Endothelial cell (in vitro differentiated cells): ENCODE measurements at places on chromosomes 7 and 10. TPM values are rescaled to one million over a fixed set of nuclear protein-coding genes. Genes with fewer than 3 reads are reported as not detected.

DNA sequence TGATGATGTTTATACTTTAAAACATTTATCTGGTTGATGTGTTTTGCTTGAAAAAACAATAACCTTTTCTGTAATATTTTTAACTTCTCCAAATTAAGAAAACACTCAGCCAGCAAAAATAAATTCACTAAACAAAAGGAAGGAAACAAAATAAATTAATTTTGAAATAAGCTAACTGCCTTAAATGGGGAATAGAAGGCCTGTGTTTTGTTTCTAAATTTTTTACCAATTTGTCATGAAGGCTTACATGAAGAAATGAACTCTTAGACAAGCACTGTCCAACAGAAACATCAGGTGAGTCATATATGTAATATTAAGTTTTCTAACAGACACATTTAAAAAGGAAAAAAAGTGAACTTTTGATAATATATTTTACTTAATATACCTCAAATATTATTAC lies 68.5 kb downstream of the LRRN3 start:
- H3K4me1 ChIP-seq: peaks cover 14% of the 10 kb centered on the region
- H3K27ac ChIP-seq: no peak overlapping the region
- H3K36me3 ChIP-seq: no peaks in the 10 kb centered on the region
- no peaks in the 10 kb centered on the region for H3K27me3 ChIP-seq
- no peak for DNase-seq

GRCh38 chr10:87931836-87932230 lies 68.4 kb downstream of the PTEN start:
- H3K27me3 ChIP-seq: peaks cover 3% of the 10 kb centered on the region
- peaks cover 14% of the 10 kb centered on the region for H3K36me3 ChIP-seq
- H3K27ac ChIP-seq: no peak overlapping the region
- DNase-seq: no peak
- no peak overlapping the region for H3K4me3 ChIP-seq

DNA sequence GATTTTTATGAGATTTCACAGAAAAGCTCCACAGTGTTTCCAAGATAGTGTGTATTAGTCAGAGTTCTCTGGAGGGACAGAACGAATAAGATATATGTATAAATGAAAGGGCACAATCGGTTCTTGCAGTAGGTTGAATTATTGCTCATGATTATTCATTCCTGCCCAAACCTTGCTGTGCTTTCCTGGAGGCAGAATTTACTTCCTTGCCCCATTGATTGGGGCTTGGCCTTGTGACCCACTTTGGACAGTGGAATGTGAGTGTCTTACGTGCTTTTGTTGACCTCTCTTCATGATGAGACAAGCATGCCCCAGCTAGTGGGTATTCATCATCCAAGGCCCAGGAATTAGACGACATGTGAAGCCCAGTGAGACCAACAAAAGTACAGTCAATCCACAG lies 53.0 kb upstream of the ABCB5 start:
- no peaks in the 10 kb centered on the region for H3K27me3 ChIP-seq
- H3K4me3 ChIP-seq: no peak overlapping the region
- H3K36me3 ChIP-seq: peaks cover 6% of the 10 kb centered on the region
- H3K4me1 ChIP-seq: no peaks in the 10 kb centered on the region
- H3K27ac ChIP-seq: no peak overlapping the region

- no peak for DNase-seq
- H3K4me3 ChIP-seq: no peak overlapping the region
- H3K27me3 ChIP-seq: peaks cover 4% of the 10 kb centered on the region
- H3K36me3 ChIP-seq: no peaks in the 10 kb centered on the region
Measured at GRCh38 chr7:132362059-132362458, 214.2 kb downstream of the PLXNA4 start.

- H3K27me3 ChIP-seq: peaks cover 38% of the 10 kb centered on the region
- H3K4me1 ChIP-seq: peaks cover 50% of the 10 kb centered on the region
- peak overlapping the region; percentile 95 for H3K27ac ChIP-seq
Measured at GRCh38 chr7:5594616-5595544, 171.2 kb upstream of the TNRC18 start.

GRCh38 chr7:99128076-99128950 lies 15.6 kb downstream of the SMURF1 start:
- no peak for DNase-seq
- H3K27ac ChIP-seq: no peak overlapping the region
- peaks cover 22% of the 10 kb centered on the region for H3K4me1 ChIP-seq
- no peaks in the 10 kb centered on the region for H3K27me3 ChIP-seq

GRCh38 chr10:11118686-11119085 lies 101.0 kb downstream of the CELF2 start:
- no peak for DNase-seq
- no peak overlapping the region for H3K27ac ChIP-seq
- H3K4me3 ChIP-seq: no peak overlapping the region
- H3K4me1 ChIP-seq: no peaks in the 10 kb centered on the region
- no peaks in the 10 kb centered on the region for H3K27me3 ChIP-seq

DNA sequence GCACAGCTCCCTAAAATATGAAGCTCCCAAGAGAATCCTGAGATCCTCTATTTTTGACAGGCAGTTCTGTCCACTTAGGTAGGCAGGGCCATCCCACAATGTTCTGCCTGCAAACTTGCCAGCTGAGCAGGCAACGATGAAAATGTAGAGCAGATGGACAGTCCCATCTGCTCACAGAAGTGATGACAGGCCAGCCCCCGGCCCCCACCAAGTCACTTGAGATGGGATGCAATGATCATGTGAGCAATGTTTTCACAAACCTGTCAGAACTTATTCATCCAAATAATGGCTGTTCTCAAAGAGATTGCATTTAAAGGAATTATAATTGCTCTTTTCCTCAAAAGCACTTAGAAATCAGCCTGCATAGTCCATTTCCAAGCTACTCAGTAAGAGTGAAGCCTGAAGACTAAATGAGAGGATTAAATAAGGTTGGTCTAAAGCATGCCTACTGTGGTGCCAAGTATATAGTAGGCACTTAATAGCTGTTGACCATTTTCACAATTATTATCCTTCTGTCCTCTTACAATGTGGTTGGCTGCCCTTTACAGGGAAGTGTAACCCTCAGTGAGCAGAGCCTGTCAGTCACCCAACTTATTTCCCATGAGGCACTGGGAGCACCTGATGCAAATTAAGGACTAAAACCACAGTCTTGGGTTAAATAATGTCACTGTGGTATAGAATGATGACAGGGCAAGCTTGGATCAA lies 301.2 kb downstream of the FGFR2 start:
- no peak overlapping the region for H3K4me3 ChIP-seq
- no peak for DNase-seq
- no peak overlapping the region for H3K27ac ChIP-seq
- H3K36me3 ChIP-seq: no peaks in the 10 kb centered on the region

- no peak overlapping the region for H3K4me3 ChIP-seq
- no peak for DNase-seq
- peaks cover 7% of the 10 kb centered on the region for H3K4me1 ChIP-seq
Measured at GRCh38 chr10:1932692-1933094, 195.4 kb upstream of the ADARB2 start.

DNA sequence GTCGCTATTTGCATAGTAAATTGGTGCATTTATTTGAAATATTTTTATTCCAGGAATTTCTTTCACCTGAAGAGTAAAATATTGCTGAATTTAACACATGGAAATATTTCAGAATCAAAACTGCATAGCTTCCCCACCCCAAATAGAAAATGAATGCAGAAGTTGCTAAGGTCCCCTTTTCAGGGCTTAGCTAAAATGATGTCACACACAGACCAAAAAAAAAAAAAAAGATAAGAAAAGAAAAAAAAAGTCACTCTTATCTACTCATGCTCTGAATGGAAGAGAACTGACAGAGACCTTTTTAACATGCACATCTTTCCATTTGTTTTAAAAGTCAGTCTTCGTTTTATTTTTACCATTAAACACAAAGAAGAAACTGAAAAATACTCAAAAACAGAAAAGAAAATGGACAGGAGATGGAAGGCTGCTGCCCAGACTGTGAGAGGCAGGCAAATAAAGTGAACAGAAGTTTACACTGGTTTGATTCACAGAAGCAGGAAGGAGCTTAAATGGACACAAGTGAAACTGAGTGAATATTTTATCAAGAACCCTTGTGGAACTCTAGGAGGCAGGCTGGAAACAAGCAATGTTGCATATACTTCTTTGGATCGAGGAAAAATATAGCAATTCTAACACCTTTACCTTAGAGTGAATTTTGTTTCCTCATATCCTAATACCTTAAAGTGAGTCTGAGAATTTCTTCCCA lies 32.0 kb downstream of the PSMC2 start:
- no peak overlapping the region for H3K27ac ChIP-seq
- no peaks in the 10 kb centered on the region for H3K27me3 ChIP-seq
- no peak overlapping the region for H3K4me3 ChIP-seq
- DNase-seq: no peak
- peaks cover 4% of the 10 kb centered on the region for H3K4me1 ChIP-seq

DNA sequence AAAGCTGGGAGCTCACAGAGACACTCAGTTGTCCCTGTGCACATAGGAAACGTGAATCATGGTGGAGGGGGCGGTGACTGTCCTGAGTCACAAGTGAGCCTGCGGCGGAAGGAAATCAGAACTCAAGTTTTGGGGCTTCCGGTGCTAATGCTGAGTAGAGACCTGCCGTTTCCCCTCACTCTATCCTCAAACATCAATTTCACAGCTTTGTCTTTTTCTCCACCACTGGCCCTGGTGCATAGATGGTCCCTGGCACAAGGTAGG lies 21.9 kb downstream of the ADCYAP1R1 start:
- H3K36me3 ChIP-seq: peaks cover 21% of the 10 kb centered on the region
- no peak overlapping the region for H3K4me3 ChIP-seq
- DNase-seq: no peak
- H3K27me3 ChIP-seq: peaks cover 8% of the 10 kb centered on the region

GRCh38 chr7:120421151-120421651 lies 148.2 kb downstream of the KCND2 start:
- H3K36me3 ChIP-seq: no peaks in the 10 kb centered on the region
- no peak overlapping the region for H3K27ac ChIP-seq
- no peaks in the 10 kb centered on the region for H3K4me1 ChIP-seq
- no peak overlapping the region for H3K4me3 ChIP-seq
- H3K27me3 ChIP-seq: no peaks in the 10 kb centered on the region
- DNase-seq: no peak

DNA sequence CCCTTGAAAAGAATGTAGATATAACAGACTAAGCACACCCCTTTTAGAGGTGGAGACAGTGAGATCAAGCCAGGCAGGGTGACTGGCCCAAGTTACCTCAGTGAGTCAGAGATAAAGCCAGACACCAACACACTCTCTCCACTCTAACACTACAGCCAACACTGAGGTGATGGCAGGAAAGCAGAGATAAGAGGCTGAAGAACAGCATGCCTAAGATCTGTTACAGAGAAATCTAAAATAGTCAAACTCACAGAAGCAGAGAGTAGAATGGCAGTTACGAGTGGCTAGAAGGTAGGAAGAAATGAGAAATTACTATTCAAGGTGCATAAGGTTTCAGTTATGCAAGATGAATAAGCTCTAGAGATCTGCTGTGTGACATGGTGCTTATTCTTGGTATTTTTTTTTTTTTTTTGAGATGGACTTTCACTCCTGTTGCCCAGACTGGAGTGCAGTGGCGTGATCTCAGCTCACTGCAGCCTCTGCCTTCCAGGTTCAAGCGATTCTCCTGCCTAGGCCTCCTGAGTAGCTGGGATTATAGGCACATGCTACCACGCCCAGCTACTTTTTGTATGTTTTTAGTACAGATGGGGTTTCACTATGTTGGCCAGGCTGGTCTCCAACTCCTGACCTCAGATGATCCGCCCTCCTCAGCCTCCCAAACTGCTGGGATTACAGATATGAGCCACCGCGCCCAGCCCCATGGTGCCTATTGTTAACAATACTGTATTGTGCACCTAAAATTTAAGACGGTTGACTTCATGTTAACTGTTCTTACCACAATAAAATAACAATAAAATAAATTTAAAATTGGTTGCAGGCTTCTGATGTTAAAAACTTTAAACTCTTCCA lies 28.7 kb downstream of the ICA1 start:
- DNase-seq: no peak
- H3K36me3 ChIP-seq: peaks cover 14% of the 10 kb centered on the region
- peaks cover 1% of the 10 kb centered on the region for H3K4me1 ChIP-seq
- no peak overlapping the region for H3K27ac ChIP-seq

GRCh38 chr7:489876-490275 lies 29.8 kb downstream of the PDGFA start:
- H3K4me1 ChIP-seq: no peaks in the 10 kb centered on the region
- H3K27me3 ChIP-seq: peaks cover 5% of the 10 kb centered on the region
- H3K4me3 ChIP-seq: no peak overlapping the region
- H3K36me3 ChIP-seq: no peaks in the 10 kb centered on the region

- no peak for DNase-seq
- H3K36me3 ChIP-seq: peaks cover 53% of the 10 kb centered on the region
- H3K4me1 ChIP-seq: peaks cover 83% of the 10 kb centered on the region
- peak overlapping the region; percentile 66 for H3K4me3 ChIP-seq
Measured at GRCh38 chr7:2837496-2837895, 6.6 kb downstream of the GNA12 start.

The UBE2H gene
- total RNA-seq: 92.3 TPM

The KCP gene
- 4.3 TPM for total RNA-seq

The LRRC61 gene
- 5.1 TPM for total RNA-seq

The COL1A2 gene
- 169 TPM for total RNA-seq

The ZNHIT1 gene
- 71.5 TPM for total RNA-seq

The COBL gene
- total RNA-seq: 1.8 TPM

The OR2A5 gene
- total RNA-seq: not detected

The OR13A1 gene
- not detected for total RNA-seq

The HYAL4 gene
- 3.1 TPM for total RNA-seq

The NPFFR1 gene
- not detected for total RNA-seq
